Muscle of back (tissue), 13 donors: ENCODE measurements at places on chromosomes 11 and 22.

DNA sequence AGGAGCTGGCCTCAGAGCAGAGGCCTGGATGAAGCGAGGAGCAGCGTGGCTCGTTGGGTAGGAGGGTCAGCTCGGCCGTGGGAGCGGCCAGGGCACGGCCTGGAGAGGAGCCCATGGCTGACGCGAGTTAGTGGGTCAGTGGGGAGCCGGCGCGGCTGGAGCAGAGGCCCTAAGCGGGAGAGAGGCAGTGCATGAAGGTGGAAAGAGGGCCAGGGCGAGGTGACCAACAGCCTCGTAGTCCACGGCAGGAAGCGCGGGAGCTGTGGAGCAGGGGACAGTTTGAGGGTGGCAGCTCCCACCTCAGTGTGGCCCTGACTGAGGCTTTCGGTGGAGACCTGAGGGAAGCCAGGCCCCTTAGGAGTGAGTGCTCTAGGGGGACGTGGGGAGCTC is 24.1 kb downstream of the DCPS start:
- DNase-seq, result no peak

GRCh38 chr11:64057890-64058289 is 22.2 kb downstream of the FLRT1 start:
- DNase-seq, result no peak

DNA sequence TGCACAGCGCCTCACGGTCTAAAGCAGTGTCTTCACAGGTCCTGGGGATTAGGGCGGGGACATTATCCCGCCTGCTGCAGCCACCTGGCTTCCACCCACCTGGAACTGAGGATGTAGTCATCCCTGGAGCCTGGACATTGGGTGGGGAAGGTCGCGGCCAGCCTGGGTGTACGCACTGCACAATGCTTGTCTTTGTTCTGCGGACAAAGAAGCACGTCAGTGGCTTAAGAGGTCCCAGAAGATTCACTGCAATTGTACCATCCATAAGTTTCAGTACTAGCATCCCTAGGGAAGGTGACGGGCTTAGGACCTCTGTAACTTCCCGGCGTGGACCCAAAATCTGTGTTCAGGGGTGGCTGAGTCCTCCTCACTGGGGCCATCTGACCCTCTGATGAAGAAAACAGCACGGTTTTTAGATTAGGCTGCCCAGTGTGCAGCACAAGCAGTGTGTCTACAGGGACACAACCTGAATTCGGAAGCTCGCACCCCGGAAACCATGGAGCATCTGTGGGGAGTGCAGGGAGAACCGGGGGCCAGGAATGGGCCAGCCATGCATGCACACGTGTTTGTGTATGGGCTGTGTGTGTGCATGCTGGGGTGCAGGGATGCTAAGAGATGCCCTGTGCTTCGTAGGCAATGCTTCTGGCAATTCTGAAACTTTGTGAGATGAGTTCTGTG is 342.6 kb upstream of the B3GAT1 start:
- DNase-seq, result no peak

DNA sequence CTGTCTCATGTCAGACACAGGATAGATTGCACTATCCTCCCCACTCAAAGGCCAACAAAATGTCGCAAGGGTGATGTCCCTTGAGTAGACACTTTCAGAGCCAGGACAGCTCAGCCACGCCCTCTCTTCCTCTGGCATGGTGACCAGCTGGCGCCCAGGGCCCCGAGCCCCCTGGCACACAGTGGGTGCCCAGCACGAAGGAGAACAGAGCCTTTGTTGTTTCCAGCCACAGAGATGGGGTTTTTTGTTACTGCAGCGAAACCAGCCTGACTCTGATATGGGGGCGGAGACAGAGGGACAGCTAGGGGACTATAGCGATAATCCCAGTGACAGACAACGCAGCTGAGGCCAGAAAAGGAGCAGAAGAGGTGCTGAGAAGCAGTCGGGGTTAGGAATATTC is 23.3 kb upstream of the CCND1 start:
- DNase-seq, result no peak

DNA sequence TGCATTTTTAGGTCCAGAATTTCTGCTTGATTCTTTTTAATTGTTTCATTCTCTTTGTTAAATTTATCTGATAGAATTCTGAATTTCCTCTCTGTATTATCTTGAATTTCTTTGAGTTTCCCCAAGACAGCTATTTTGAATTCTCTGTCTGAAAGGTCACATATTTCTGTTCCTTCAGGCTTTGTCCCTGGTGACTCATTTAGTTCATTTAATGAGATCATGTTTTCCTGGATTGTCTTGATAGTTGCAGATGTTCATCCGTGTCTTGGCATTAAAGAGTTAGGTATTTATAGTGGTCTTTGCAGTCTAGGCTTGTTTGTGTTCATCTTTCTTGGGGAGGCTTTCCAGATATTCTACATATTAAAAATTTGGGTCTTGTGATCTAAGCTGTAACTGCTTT is 694.8 kb upstream of the CCDC179 start:
- DNase-seq, result peak; percentile 46

DNA sequence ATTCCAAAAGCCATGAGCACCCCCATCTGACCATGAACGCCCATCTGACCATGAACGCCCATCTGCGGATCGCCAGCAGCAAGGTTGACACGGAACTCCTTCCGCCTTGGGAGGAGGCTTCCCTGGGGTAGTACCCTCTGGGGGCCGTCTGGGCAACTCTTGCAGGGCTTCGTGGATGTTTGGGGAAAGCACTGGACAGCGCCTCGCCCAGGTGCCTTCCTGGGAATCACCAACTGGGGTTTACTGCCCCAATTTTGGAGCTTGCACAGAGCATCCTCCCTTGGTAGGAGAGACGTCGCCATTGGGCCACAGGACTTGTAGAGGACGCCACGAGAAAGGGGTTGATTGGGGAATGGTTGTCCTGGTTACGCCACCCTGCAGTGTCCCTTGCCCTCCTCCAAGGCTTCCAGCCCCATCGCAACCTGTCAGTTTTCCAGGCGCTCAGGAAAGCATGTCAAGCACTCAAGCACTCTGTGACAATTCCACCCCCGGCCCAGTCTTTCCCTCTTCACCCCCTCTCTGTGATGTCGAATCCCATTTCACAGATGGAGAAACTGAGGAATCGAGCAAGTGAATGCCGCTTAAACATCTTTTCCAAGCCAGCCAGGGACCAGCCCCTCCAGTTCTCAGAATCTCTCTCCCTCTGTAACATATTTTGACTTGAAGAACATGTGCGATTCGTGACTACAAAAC is 914 bp upstream of the PRDM11 start:
- DNase-seq, result no peak

- DNase-seq, result no peak
These were observed 11.9 kb upstream of the MRGPRX2 start for GRCh38 chr11:19072464-19072863.
